NCI-H146 (cell line): ENCODE measurements at places on chromosomes 11 and 22.

- peak; percentile 16 for DNase-seq
Measured at GRCh38 chr11:11022125-11022730, 164.4 kb upstream of the ZBED5 start.

- peak; percentile 59 for DNase-seq
Measured at GRCh38 chr22:37425800-37426705, 1.2 kb downstream of the ELFN2 start.

- DNase-seq, result no peak
Measured at GRCh38 chr11:13055200-13055599, 46.1 kb downstream of the RASSF10 start.

GRCh38 chr11:12540913-12541582 lies 133.2 kb upstream of the TEAD1 start:
- DNase-seq, result no peak

DNA sequence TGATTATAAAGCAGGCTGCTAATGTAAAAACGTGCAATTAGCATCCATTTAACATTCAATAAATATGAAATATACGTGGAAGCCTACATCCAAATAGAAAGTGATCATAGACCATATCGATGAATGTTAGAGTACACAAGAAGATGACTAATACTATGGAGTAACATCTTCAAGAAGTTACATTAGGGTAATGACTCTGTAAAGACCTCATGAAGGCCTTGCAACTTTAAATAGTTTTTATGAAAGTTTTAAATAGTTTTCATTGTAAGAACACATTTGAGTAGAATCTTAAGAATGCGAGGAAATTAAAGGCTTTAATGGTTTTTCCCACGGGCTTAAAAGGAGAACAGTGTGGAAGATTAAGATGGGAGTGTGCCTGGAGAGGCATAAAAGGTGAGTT lies 1.4 kb downstream of the TRIM34 start:
- DNase-seq, result no peak

- no peak for DNase-seq
Measured at GRCh38 chr11:45909594-45910475, 2.8 kb upstream of the FREY1 start.
